Calu3 (cell line): ENCODE measurements at places on chromosomes 4 and X. TPM values are rescaled to one million over a fixed set of nuclear protein-coding genes. Genes with fewer than 3 reads are reported as not detected.

GRCh38 chrX:153669174-153669890 is 4.3 kb downstream of the PNCK start:
- DNase-seq = peak; percentile 31

GRCh38 chr4:1718095-1718850 is 2.9 kb downstream of the TMEM129 start:
- no peak for DNase-seq

The SSX4 gene
- not detected in 2 replicates for total RNA-seq

GRCh38 chr4:52760256-52760655 is 9.0 kb upstream of the ERVMER34-1 start:
- DNase-seq = no peak

DNA sequence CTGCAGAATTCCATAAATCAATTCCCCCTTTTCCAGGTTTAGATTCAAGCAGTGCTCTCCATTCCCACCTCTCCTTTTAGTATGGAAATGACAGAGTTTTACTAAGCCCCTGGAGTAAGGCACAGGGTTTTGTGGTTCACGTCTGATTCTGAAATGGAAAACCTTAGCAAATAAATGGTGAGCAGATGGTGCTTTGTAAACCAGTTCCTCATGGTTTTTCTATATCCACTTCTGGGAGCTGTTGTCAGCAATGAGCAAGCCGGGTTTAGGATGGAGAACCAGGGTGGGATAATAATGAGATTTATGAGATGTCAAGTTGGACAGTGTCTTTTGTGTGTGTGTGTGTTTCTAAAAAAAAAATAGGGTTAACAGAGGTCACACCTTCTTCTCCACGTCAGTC is 113.8 kb upstream of the RBPJ start:
- no peak for DNase-seq

- no peak for DNase-seq
Measured at GRCh38 chr4:187993827-187994226, 1.7 kb upstream of the ZFP42 start.

The CNOT6L gene
- 27.1 and 29.7 TPM in 2 replicates for total RNA-seq

GRCh38 chrX:137401092-137401491 is 164.8 kb upstream of the ZIC3 start:
- no peak for DNase-seq

The BEND4 gene
- not detected in 2 replicates for total RNA-seq

DNA sequence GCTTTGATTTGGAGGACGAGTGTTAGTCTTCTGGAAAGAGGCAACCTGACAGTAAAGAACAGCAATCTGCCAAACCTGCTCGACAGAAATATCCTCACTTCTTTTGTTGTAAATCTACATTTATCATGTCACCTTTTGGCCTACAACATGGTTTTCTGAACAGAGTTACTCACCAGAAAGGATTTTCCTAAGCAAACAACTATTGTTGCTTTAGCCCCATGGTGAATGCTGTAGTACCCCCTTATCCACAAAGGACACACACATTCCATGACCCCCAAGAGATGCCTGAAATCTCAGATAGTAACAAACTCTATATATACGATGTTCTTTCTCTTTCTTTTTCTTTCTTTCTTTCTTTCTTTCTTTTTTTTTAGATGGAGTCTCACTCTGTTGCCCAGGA is 42.7 kb downstream of the TMEM150C start:
- no peak for DNase-seq

The GPRIN3 gene
- 6.8 and 7.6 TPM in 2 replicates for total RNA-seq

GRCh38 chr4:46975812-46976553 is 17.4 kb downstream of the GABRA4 start:
- no peak for DNase-seq

- peak; percentile 46 for DNase-seq
Measured at GRCh38 chrX:41381685-41382084, 47.7 kb downstream of the DDX3X start.

The SPANXN2 gene
- not detected in 2 replicates for total RNA-seq

The PAGE2B gene
- total RNA-seq = not detected in 2 replicates

DNA sequence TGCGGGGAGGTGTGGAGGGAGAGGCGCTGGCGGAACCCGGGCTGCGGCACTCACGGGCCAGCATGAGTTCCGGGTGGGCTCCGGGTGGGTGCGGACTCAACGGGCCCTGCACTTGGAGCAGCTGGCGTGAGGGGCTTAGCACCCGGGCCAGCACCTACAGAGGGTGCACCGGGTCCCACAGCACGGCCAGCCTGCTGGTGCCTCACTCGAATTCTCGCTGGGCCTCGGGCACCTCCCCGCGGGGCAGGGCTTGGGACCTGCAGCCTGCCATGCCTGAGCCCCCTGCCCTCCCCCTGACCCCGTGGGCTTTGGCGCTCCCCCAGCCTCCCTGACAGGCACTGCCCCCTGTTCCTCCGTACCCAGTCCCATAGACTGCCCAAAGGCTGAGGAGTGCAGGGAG is 10.8 kb upstream of the CAMK2D start:
- DNase-seq = no peak

The ESX1 gene
- total RNA-seq = not detected in 2 replicates

The CRMP1 gene
- total RNA-seq = not detected in 2 replicates

DNA sequence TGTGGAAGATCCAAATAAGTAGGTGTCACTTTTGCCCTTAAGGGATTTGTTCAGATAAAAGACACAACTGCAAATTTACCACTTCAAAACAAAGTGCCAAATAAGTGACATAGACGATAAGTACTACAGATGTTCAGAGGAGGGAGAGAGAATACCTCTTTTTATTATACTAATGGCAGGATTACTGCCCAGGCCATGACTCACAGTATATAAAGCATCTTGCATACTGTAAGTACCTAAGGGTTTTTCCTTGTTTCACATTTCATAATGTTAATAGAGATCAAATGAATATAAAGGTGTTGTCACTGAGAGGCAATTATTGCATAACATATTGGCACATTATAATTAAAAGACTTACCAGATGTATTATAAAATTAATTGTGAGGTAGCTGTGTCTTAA is 46.4 kb downstream of the PTPN13 start:
- DNase-seq = no peak

DNA sequence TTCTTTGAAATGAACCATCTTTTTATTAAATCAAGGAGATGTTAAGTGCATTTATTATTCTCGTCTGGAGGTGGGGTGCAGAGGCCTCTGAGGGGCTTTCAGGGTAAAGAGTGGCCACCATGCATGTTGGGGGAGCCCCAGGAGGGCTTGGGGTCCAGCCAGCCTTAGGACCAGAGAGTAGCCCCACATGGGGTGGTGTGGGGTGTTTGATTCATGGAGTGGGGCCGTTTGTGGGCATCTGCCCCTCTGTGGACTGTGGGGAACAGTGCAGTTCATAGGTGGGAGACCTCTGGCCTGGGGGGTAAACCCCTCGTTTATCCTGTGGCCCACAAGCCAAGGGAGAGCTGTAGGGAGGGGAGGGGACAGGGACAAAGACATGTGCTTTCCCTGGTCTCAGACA is 26.9 kb downstream of the HTRA3 start:
- no peak for DNase-seq

The ADGRG2 gene
- 0.09 and 0.47 TPM in 2 replicates for total RNA-seq

GRCh38 chr4:116073051-116073450 is 959.6 kb upstream of the NDST4 start:
- no peak for DNase-seq
